ENCODE measurements at places on chromosomes 6 and 20.

DNA sequence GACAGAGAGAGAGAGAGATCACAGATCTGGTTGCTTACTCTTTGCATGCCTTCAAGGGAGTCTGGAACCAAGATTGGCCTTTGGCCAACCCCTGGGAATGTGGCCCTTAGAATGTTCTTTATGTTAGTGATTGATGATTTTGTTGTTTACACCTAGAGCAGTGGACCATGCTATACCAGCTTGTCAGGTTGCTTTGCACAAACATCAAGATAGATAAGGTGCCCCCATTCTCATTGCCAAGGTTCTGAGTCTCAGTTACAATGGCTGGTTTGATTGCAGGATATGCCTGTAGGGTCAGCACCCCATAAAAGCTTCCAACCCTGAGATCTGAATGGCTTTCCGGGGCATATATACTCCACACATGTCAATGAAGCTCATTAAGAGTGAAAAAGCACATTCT, 53.5 kb upstream of the SLC2A12 start:
- DNase-seq, result no peak

DNA sequence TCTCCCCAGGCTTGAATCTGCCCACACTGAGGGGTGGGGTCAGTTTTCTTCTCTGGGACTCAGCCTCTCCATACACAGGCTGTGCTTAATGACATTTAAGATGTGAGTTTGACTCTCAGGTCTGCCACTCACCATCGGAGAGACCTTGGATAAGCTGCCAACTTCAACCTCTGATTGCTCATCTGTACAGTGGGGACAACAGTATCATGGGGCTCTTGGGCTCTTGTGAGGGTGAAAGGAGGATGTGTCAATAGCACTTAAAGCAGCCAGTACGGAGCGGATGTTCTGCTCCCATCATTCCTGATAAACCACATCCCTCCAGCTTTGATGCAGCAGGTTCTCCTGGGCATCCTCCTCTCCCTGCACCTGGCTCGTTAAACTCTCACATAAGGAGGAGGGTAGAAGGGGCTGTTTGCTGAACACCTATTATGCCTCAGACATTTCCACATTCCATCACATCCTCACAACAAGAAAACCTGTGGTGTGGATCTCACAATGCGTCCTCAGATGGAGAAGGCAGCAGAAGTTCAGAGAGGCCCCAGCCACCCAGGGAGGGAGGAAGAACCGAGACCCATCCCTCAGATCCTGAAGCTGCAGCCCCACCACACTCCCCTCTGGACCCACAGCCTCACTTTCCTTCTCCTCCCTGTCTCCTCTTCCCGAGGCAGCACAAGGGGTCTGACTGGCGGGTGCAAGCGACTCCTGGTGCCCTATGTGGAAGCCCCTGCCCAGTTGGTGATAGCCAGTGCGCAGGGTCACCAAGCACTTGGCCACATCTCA, 1.9 kb upstream of the PDYN start:
- no peak for DNase-seq

GRCh38 chr6:24825130-24825630, 26.5 kb upstream of the ARMH2 start:
- DNase-seq, result no peak

DNA sequence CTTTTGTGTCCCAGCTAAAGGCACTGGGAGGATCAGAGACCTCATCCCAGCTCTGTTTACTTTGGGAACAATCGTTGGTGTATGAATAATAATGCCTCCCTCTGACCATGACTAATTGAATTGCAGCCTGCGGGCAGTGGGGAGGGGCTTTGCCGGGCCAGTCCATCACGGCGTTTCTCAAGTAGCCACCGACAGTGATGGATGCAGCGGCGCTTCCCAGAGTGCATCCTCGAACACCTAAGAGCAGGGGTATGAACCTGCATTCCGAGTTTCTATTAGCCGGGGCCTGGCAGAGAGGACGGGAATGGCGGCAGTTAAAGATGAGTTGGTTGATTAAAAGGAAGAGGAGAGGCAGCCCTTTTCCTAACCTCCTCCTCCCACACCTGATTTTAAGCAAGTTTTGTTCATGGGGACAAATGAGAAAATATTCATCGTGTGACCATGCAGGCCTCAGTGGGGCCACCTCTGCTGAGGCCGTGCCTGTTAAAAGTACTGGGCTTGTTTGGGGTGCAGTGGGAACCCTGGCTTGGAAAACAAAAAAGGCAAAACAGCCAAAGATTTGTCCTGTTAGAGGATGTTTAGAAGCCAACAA, 154.1 kb downstream of the FOXA2 start:
- DNase-seq, result peak; percentile 77

DNA sequence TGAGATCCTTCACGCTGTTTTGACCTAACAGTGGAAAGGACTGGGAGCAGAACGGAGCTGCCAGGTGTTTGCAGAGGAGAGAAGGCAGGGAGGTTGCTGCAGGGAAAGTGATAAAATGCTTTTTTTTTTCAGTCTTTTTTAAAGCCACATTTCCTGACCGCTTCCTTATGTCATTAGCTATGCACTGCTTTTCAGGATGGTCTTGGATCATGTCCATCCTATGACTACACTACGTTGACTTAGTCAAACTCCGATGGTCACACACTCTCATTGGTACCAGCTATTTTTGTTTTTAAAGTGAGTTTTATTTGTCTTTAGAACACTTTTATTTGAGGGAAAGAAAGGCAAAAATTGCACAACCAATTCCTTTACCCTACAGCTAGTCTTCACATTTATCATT, 89.2 kb upstream of the EXOC2 start:
- DNase-seq, result no peak

GRCh38 chr6:14464055-14464454, 346.5 kb downstream of the CD83 start:
- no peak for DNase-seq

GRCh38 chr6:33144373-33144772, 47.9 kb downstream of the COL11A2 start:
- peak; percentile 14 for DNase-seq

DNA sequence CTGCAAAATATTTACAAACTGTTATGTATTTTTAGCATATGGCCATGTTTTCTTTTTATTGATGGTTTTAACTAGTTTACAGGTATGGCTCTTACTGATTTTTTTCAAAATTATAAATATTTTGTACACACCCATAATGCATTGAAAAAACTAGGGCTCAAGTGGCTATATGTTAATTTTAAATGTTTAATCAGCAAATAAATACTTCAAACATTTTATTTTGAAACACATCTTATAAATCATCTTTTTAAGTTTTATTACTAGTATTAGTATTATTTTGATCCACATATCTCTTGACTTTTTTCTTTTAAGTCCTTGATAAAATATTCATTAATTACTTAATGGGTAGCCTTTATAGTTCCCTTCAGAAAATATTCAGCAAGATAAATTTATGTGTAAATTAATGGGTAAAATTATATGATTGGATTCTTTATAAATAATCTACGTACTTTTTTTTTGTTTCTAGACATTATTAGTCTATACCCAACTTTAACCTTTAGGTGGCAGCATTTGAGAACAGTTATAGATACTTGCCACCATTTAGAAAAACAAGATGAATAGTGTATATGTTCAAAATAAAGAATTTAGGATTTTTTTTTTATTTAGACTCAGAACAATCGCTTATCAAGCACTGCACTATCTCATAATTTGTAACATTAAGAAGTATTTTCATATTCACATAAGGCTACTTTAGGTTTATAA, 241.9 kb downstream of the ADGRB3 start:
- peak; percentile 43 for DNase-seq

GRCh38 chr20:37970856-37971245, 62.4 kb downstream of the TTI1 start:
- no peak for DNase-seq

DNA sequence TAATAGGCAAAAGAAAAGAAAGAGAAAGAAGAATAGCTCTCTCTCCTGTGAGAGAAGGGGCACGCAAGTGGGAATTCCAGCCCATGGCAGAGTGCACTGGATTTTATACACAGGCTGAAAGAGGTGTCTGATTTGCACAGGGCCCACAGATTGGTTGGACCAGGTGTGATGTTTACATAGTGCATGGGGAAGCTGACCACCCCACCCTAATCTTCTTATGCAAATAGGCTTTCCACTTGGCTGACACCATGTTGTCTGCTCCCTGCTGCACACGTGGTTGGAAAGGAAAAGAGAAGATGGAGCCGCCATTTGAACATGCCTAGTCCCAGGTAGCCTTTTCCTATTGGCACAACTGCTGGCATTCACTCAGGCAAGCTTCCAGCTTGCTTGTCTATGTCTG, 20.2 kb downstream of the MICA start:
- DNase-seq, result peak; percentile 87

- DNase-seq, result no peak
Measured at GRCh38 chr6:37513576-37513975, 13.9 kb upstream of the CCDC167 start.

GRCh38 chr6:373773-374724, 17.5 kb upstream of the IRF4 start:
- no peak for DNase-seq

GRCh38 chr20:63766695-63767426, 27.3 kb downstream of the SLC2A4RG start:
- no peak for DNase-seq

GRCh38 chr20:53597521-53598120, 4.0 kb upstream of the ZNF217 start:
- DNase-seq, result no peak

GRCh38 chr6:2652611-2653010, 98.1 kb downstream of the MYLK4 start:
- DNase-seq, result no peak

- DNase-seq, result peak; percentile 86
Measured at GRCh38 chr6:111709615-111710398, 104.1 kb upstream of the TRAF3IP2 start.

DNA sequence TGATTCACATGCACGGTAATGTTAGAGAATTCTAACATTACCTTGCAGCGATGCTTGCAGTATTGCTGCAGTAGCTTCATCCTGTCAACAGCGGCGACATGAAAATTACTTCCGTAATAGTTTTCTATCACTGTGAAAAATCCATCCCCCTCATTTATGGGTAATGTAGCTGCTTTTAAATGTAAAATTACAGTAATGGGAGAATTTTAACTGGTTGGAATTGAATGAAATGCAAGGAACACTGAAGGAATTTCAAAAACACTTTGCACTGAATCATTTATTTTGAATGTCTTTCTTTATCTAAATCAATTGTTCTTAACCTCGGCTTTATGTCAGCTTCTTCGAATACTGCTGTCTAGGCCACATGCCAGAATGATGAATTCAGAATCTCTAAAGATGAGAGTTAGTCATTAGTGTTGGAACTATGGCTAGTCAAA, 102.4 kb upstream of the HIVEP1 start:
- no peak for DNase-seq

DNA sequence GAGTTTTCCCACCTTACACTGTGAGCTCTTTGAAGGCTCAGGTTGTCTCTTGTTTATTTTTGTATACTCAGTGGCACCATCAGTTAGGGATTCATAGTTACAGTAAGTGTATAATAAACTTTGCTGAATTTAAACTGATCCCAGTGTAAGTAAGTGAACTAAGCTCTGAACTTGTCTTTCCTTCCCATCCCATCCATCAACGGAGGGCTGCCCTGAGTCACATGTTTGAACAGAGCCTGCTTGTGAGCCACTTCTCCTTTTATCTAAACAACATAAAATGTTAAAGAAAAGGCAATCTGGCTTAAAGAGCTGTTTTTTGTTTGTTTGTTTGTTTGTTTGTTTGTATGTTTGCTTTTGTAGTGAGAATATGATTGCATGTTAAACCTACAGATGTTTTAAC, 185.7 kb upstream of the MARCKS start:
- no peak for DNase-seq

- no peak for DNase-seq
Measured at GRCh38 chr6:3290931-3291211, 32.1 kb downstream of the PSMG4 start.

DNA sequence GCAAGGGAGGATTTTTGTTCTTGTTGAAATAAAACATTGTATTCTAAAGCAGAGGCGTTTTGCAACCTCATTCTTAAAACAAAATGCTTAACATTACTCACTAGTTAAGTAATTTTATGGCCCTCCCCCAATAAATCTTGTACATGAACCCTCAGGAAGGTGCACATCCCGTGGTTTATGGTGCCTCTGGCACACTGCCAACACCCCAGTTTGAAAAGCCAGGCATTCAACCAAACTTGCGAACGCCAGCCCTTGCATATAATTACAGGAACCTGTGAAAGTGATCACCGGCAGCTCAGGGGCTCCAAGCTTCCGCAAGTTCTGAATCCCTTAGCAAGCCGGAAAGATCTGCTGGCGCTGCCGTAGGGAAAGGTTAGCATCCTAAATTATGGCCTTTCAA, 1109.0 kb upstream of the FLRT3 start:
- DNase-seq, result no peak

GRCh38 chr6:166526937-166527336, 59.5 kb downstream of the RAMACL start:
- no peak for DNase-seq

GRCh38 chr6:49531774-49532569, 18.5 kb upstream of the C6orf141 start:
- DNase-seq, result peak; percentile 76

GRCh38 chr6:160520043-160520904, 143.8 kb downstream of the LPA start:
- no peak for DNase-seq

GRCh38 chr6:42460883-42461282, 9.2 kb upstream of the TRERF1 start:
- DNase-seq, result no peak

DNA sequence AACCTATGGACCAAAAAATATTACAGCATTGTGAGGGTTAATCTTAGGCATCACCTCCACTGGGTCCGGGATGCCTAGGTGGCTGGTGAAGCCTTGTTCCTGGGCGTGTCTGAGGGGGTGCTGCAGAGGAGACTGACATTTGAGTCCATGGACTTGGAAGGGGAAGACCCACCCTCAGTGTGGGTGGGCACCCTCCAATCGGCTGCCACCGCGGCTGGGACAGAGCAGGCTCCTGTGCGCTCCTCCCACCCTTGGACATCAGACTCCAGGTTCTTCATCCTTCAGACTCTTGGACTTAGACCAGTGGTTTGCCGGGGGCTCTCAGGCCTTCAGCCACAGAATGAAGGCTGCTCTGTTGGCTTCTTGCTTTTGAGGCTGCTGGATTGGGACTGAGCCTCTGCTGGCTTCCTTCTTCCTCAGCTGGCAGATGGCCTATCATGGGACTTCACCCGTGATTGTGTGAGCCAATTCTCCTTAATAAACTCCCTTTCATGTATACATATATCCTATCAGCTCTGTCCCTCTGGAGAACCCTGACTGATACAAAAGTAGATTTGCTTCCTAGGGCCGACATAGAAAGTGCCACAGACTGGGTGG, 113.1 kb downstream of the TTLL2 start:
- DNase-seq, result no peak

DNA sequence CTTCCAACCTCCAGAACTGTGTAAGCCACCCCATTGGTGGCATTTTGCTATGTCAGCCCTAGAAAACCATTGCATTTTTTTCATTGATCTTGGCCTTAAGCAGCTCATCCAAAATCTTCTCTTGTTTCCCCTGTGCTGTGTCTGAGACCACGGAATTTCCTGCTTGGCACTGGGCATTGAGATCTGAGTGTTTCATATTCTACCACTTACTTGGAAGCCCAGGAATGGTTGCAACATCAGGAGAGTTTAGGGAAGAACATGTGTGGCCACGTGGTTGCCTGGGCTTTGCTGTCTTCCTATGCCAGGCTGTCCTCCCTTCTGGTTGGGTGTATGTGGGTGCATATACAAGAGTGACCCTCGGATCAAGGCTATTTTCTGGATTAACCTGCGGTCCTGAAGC, 139.3 kb upstream of the PMEPA1 start:
- DNase-seq, result no peak

GRCh38 chr6:4636881-4637224, 139.4 kb upstream of the CDYL start:
- DNase-seq, result no peak

GRCh38 chr6:168655462-168656152, 214.6 kb downstream of the SMOC2 start:
- no peak for DNase-seq

GRCh38 chr6:12249541-12250382, 40.4 kb upstream of the EDN1 start:
- DNase-seq, result no peak

Data from NCI-H526 (cell line).